Heart right ventricle (tissue), 16 donors: ENCODE measurements at places on chromosomes 16 and 17. TPM values are rescaled to one million over a fixed set of nuclear protein-coding genes. Genes with fewer than 3 reads are reported as not detected.

- no peak for DNase-seq
Measured at GRCh38 chr17:74527756-74528155, 3.5 kb downstream of the CD300LB start.

The TMEM220 gene
- 4.1 TPM for polyA plus RNA-seq

The ADAD2 gene
- polyA plus RNA-seq: 0.36 TPM

DNA sequence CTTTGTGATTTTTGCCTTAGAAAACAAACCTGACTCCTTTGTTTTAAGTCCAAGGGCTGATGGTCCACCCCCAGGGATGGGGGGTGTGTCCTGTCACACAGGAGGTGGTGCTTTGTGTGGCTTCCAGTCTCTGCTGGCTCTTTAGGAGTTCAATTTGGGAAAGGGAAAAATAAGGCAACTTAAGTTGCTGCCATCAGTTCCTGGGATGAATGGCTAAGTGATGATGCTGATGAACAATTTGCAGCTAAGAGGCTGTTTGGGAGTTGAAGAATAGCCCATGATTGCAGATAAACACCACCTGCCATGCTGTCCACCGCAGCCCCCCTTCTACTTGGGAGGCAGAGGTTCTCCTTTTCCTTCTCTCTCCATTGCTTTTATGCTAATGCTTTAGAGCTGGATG is 40.2 kb downstream of the ARL4D start:
- DNase-seq: no peak

GRCh38 chr16:78988361-78988969 is 612.1 kb downstream of the MAF start:
- no peak for DNase-seq

The SNN gene
- 21.2 TPM for polyA plus RNA-seq

DNA sequence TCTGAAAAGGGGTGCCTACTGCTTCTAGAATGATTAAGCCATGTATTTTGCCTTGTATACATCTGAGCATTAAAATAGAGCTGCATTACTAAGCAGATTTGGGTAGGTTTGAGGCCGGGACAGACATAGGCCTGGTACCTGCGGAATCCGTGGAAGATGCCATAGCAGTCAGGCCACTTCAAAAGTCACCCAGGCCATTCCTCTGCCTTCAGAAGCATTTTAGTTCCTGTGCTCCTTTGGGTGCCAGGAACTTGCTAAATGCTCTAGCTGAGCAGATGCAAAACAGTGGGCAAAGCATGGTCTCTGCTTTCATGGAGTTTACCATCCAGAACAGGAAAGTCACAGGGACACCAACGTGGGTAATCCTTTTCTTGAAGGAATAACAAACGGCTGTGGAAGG is 5.7 kb upstream of the TMEM100 start:
- no peak for DNase-seq

The CCL16 gene
- 0.88 TPM for polyA plus RNA-seq

- DNase-seq: no peak
Measured at GRCh38 chr17:72512649-72513556, 392.1 kb downstream of the SOX9 start.

GRCh38 chr17:79792984-79793923 is 3.6 kb downstream of the CBX8 start:
- no peak for DNase-seq

GRCh38 chr17:73357318-73357717 is 45.5 kb upstream of the CDC42EP4 start:
- peak; percentile 41 for DNase-seq

DNA sequence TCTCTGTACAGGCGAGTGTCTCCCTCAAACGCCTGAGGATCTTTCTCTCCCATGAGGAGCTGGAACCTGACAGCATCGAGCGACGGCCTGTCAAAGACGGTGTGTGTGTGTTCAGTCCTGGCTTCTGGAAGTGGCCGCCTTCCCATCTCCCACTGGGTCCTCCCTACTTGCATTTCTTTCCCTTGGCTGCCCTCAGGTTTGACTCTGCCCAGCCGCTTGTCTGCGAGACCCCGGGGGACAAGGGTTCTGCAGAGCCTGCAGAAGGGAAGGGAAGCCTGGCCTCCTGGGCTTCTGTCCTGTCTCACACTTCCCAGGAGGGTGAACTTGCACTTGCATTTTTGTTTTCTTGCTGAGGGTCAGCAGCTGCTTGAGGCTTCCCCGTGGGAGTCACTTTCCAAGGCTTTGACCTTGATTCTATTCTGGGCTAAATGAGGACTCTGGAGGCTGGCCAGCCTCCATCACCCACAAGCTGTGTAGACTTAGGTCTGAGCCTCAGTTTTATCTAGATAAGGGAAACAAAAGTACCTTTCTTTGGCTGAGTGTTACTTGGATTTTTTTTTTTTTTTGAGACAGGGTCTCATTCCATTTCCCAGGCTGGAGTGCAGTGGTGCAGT is 122.3 kb downstream of the ABCC1 start:
- peak; percentile 50 for DNase-seq

The JMJD8 gene
- 34.7 TPM for polyA plus RNA-seq

The HSD17B1 gene
- 2.2 TPM for polyA plus RNA-seq

The HOXB6 gene
- polyA plus RNA-seq: 0.88 TPM

The CEP112 gene
- 30.0 TPM for polyA plus RNA-seq

- no peak for DNase-seq
Measured at GRCh38 chr17:57536289-57536688, 208.8 kb downstream of the CCDC182 start.

DNA sequence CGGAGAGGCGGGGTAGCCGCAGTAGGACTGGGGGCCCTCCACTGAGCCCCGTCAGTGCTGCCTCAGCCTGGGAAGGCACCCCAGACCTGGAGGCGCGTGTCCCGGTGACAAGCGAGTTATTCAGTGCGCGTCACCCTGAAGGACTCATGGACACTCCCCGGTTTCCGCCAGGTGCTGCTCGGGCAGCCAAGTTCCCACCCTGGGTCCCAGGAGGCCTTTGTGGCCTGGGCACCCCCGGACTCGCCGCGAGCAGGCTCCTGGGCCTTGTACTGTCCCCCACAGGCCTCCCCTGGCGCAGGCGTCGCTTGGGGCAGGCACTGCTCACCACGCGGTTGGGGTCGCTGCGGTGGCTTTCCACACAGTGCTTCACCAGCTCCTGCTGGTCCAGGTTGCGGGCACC is 7.6 kb downstream of the RNF166 start:
- DNase-seq: no peak

GRCh38 chr16:71564335-71564967 is 12.4 kb downstream of the TAT start:
- DNase-seq: peak; percentile 94

DNA sequence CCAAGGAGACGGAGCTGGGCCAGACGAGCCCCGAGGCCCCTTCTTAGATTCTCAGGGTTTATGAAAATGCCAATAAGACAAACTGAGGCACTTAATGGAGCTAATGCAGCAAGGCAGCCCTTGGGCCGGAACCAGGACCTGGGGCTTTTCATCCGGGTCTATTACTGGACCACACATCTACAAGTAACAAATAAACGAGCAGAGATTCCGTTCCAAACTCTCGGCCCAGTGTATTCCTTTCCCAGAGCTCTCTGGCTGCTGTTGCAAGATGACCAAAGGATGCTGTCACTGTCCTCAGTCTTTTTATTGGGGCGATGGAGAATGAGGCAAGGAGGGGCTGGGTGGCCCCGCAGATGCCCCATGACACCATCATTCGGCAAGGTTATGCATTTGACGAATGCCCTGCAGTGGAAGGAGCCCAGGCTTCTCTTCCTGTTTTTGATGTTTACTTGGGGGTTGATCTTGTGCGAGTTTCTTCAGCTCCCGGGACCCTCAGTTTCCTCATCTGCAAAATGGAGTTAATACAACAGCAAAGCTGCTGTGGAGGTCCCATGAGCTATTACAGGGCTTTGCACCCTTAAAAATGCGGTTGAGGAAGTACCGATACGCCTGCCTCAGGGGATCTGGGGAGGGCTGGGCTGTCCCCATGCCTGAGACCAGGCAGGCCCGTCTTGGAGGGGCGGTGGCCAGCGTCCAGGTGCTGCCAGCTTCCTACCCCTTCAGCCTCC is 1.1 kb upstream of the NTN1 start:
- no peak for DNase-seq

- DNase-seq: no peak
Measured at GRCh38 chr17:50806141-50806643, 29.2 kb upstream of the WFIKKN2 start.

The CDH15 gene
- 0.45 TPM for polyA plus RNA-seq

DNA sequence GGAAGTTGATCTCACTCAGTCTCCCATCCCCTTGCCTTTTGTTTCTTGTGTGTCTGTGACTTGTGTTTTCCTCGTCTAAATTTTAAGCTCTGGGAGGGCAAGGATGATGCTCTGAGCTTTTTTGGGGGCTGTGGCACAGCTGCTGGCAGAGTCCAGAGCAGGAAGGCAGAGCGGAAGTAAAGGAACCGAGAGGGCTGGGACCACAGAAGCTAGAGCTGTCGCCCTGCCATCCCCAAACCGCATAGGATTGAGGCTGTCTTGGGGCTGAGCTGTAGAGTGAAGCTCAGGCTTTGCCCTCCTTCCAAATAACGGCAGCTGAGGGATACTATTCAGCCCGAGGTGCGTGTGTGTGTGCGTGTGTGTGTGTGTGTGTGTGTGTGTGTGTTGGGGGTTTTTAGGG is 3.8 kb upstream of the DNAH2 start:
- no peak for DNase-seq

DNA sequence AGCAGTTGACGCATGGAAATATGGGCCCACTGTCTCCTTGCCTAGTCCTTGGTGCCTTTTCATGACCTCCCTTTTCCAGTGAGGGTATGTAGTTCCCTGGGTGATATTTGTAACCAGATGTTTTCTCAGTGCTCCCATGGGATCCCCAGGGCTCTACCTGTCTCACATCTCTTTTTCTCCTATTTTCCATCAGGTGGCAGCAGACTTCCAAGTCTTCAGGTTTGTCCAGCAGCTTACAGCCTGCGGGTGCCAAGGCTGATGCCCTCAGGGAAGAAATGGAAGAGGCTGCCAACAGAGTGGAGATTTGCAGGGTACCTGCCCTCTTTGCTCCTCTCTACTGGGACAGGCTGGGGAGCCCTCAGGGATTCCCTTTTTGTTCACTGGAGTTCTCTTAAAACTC is 89.1 kb downstream of the ELAC2 start:
- DNase-seq: no peak

GRCh38 chr16:9302072-9302471 is 210.6 kb downstream of the HAPSTR1 start:
- DNase-seq: no peak

The ZSCAN10 gene
- 0.01 TPM for polyA plus RNA-seq

DNA sequence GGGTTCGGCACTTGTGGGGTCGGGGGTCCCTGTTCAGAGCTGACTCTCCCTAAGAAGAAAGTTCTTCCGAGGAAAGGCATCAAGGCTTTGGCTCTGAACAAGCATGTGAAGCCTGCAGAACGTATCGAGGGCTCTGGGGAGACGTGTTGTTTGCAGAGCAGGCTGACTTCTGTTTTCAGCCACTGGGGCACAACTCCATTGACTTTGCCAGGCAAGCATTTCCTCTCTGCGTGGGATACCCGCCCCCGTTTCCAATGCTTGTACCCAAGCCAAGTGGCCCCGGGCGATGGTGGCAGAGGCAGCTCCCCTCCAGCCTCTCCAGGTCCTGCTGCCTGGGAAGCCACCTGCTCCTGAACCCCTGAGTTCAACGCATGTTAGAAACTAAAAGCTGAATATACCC is 255.7 kb downstream of the RBFOX3 start:
- DNase-seq: no peak

The SCO1 gene
- polyA plus RNA-seq: 4.5 TPM

DNA sequence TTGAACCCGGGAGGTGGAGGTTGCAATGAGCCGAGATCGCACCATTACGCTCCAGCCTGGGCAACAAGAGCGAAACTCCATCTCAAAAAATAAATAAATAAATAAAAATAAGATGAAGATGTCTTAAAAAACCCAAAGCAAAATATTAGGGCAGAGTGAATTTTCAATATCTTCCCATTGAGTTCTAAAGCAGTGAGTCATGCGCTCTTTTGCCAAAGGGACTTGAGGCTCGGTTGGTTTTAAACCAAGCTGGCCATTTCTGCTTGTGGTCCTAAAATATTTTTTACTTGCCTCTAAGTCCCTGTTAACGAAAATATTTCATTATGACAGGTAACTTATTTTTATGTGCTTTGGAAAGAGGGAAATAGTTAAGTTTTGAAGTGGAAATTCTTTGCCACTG is 4.7 kb downstream of the PAFAH1B1 start:
- no peak for DNase-seq

DNA sequence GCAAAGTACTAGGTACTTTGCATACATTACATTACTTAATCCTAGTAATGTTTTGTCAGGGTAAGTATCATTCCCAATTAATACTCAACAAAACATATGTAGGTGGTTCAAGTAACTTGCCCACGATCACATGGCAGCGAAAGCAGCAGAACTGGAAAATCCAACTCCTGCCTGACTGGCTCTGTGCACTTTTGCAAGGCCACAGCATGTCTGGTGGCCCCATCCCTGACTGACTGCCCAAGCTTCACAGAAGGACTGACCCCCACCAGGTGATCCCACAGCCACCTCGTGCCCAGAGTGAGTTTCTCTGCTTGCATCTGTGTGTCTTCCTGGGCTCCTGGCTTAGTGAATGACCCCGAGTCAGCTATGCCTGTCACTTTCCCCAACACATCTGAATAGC is 11.4 kb downstream of the CNP start:
- DNase-seq: no peak

The HEATR9 gene
- polyA plus RNA-seq: not detected

- no peak for DNase-seq
Measured at GRCh38 chr16:88630433-88630832, 7.9 kb upstream of the IL17C start.

The ZNF598 gene
- 25.3 TPM for polyA plus RNA-seq

GRCh38 chr17:57946798-57947358 is 8.3 kb downstream of the CUEDC1 start:
- DNase-seq: peak; percentile 32

GRCh38 chr17:54372069-54372749 is 528.4 kb upstream of the TOM1L1 start:
- no peak for DNase-seq

DNA sequence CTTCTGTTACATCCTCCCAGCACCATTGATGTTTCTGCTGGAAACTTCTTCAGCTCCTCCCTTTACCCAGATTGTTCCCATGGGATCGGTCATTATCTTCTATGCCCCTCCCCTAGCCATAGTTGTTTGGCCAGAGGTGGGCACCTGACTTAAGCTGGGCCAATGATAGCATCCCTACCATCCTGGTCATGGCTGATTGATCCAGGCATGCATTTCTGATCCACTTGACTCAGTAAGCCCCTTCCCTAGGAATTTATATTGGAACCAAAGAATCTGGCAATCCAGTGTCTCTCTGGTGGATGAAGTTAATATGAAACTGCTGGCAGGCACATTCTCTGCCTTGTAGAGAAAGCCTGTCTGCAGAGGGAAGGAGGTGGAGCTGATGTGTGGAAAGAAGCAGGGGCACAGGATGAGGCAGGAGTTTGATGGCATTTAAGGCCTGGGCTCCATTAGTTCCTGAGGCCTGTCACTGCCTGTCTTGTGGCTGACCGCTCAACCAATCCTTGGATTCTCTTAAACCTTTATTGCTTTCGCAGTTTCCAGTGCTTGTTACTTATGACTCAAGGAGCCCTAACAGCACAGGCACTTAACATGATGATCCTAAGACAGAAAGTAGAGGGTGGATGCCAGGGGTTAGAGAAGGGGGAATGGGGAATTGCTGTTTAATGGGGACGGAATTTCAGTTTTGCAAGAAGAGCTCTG is 152.4 kb downstream of the ABCC12 start:
- DNase-seq: no peak

The TSNAXIP1 gene
- polyA plus RNA-seq: 1.2 TPM

The NKD1 gene
- polyA plus RNA-seq: 0.22 TPM

GRCh38 chr17:66277191-66277590 is 25.2 kb upstream of the PRKCA start:
- DNase-seq: no peak

The ZC3H7A gene
- 15.2 TPM for polyA plus RNA-seq

- DNase-seq: peak; percentile 29
Measured at GRCh38 chr17:35969558-35970380, 11.5 kb downstream of the CCL16 start.
